Esophagus mucosa (tissue), 1 donor: ENCODE measurements at places on chromosomes 16 and 17. TPM values are rescaled to one million over a fixed set of nuclear protein-coding genes. Genes with fewer than 3 reads are reported as not detected.

Gene VTN
- total RNA-seq, result 0.60 TPM

Gene TNP2
- total RNA-seq, result not detected

Gene JUP
- total RNA-seq, result 1,050 TPM

Gene HS3ST3A1
- total RNA-seq, result 4.8 TPM

Gene RARA
- 8.2 TPM for total RNA-seq

Gene TTYH2
- total RNA-seq, result 0.88 TPM

Gene EFCAB5
- total RNA-seq, result not detected

Gene PRAC1
- not detected for total RNA-seq

Gene LGALS9B
- total RNA-seq, result 14.3 TPM

Gene DNAAF8
- 0.28 TPM for total RNA-seq

Gene PRSS33
- not detected for total RNA-seq

Gene CD79B
- 1.9 TPM for total RNA-seq

Gene KRT40
- not detected for total RNA-seq

Gene PLXDC1
- 3.1 TPM for total RNA-seq

Gene PIRT
- total RNA-seq, result not detected
